ENCODE measurements at places on chromosomes 13 and 19.

DNA sequence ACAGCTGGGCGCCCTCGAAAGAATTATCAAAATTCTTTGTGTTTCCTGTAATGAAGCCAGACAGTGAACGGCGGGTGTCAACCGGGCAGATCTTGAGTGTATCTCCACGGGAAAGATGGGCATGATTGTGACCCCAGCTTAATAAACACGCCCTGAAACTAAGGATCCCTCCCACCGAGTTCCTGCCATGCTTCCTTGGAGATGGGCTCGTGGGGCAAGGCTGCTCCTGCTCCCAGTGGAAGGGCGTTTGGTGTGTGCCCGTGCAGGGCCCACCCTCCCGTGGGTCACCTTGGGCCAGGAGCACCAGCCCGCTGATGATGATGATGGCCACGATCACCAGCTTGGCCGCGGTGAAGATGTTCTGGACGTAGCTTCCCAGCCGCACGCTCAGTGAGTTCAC lies 7.4 kb downstream of the SLC7A9 start:
- DNase-seq: no peak

DNA sequence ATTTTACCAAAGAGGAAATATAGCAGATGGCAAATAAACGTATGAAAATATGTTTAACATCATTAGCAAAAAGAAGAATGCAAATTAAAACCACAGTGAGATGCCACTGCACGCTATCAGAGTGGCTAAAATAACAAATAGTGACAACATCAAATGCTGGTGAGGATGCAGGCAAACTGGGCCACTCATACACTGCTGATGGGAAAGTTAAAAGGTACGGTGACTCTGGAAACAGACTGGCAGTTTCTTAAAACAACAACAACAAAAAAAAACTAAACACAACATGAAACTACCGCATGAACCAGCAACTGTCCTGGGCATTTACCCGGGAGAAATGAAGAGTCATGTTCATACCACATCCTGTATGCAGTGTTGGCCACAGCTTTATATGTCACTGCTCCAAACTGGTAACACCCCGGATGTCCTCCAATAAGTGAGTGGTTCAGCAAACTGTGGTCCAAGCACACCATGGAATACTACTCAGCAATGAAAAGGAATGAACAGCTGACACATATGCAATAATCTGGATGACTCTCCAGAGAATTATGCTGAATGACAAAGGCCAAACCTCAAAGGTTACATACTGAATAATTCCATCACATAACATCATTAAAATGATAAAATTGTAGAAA lies 22.3 kb downstream of the EPS15L1 start:
- DNase-seq: peak; percentile 36

GRCh38 chr19:1238369-1239303 lies 831 bp upstream of the CBARP start:
- no peak for DNase-seq

- DNase-seq: no peak
Measured at GRCh38 chr13:113887700-113888201, 23.9 kb upstream of the GAS6 start.

GRCh38 chr13:27304099-27304498 lies 33.5 kb downstream of the RASL11A start:
- DNase-seq: no peak

DNA sequence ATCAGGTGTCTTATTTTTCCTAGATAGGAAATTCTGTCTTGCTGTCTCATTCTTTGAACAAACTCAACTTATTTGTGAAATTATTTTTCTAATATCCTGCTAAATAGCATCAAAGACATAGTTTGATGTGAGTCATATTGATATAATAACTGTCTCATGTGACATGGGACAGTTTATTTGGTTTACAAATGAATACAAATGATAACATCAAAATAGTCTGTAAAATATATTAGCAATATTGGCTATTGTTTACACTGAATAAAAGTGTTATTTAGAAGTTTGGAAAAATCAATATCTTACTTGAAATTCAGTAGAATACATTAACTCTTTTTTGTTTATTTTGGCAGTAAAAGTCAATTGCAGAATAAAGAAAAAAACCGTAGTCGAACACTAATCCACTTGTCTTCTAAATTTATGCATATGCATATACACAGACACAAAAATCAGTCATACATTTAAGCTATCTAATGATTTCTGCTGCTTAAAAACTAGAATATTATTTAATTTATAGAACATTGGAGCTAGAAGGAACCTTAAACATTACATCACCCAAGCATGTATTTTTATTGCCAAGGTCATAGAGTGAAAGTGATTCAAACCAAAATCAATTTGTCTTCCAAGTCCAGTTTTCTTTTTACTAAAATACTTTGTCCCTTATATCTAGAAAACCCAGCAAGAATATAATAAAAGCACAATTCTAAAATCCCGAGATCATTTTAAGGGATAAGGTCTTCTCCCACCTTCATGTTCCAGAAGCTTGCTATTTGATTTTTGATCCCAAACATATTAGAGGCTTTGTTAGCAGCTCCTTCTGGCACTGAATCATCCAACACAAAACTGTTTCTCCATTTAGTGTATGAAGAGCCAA lies 776.5 kb upstream of the SLITRK1 start:
- no peak for DNase-seq

DNA sequence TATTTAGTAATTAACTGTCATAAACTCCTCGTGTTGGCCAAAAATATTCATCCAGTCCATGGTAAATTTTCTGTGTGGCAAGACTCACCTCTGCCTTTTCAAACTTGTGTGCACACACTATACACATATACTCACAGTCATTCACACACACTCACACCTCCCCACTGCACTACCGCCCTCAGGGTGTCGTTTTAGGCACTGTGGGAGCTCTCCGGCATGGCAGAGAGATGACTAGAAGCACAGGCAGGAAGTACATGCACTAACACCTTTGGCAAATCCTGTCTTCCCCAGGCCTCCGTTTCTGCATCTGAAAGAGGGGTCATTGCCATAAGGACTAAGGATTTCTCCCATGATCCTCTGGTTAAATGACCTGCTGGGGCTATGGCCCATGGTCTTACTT lies 62.6 kb upstream of the FARP1 start:
- no peak for DNase-seq

DNA sequence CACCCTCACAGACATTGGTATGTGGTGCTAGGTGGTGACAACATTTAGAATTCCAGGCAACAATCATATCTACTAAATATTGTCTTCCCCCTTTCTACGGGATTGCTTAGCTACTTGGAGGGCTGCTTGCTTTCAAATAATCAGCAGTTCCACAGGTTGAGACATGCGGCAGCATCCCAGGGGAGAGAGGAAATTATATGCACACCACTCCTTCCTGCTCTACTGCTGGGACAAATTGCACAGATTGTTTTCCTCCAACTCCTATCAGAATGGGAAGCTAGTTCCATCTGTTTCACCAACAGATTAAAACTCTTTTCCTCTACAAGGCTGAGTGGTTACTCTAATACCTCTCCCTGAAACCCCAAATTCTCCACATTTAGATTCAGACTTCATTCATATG lies 275.4 kb downstream of the DNAJC15 start:
- no peak for DNase-seq

- DNase-seq: no peak
Measured at GRCh38 chr13:93744886-93745285, 518.3 kb downstream of the GPC6 start.

- no peak for DNase-seq
Measured at GRCh38 chr13:20814224-20814910, 40.6 kb upstream of the EEF1AKMT1 start.

DNA sequence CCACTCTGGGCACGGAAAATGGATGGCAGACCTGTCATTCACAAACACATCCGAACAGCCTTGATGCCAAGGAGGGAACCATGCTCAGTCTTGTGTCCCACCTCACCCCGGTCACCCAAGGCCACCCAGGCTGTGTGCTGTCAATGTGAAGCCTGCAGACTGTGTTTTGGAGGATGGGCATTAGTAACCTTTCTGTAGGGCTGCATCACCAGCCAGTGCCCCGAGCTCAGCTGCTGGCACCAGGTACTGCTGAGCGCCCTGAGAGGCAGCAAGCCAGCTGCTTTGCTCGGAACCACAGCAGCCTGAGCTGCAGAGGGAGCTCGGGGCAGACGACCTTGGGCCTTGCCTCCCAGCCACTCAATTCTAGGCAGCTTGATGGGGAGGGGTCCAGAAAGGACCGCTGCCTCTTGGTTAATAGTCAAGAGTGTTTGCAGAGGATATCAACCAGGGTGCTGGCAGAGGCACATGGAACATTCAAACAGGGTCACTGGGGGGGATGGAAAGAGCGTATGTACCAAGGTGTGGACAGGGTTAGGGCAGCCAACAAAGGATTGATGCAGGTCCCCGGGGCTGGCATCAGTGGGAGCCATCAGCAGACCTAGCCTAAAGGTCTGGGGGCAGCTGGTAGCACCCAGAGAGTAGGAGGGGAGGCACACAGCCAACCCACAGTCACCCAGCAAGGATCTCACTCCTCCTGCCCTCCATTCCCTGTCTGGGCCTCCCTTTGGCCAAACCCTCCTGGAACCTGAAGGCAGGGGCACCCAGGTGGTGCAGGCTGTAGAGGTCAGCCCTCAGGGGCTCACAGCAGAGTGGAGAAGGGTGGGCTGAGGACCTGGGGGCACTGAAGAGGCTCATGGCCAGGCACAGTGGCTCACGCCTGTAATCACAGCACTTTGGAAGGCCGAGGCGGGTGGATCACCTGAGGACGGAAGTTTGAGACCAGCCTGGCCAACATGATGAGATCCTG lies 8.1 kb downstream of the VSTM2B start:
- no peak for DNase-seq

DNA sequence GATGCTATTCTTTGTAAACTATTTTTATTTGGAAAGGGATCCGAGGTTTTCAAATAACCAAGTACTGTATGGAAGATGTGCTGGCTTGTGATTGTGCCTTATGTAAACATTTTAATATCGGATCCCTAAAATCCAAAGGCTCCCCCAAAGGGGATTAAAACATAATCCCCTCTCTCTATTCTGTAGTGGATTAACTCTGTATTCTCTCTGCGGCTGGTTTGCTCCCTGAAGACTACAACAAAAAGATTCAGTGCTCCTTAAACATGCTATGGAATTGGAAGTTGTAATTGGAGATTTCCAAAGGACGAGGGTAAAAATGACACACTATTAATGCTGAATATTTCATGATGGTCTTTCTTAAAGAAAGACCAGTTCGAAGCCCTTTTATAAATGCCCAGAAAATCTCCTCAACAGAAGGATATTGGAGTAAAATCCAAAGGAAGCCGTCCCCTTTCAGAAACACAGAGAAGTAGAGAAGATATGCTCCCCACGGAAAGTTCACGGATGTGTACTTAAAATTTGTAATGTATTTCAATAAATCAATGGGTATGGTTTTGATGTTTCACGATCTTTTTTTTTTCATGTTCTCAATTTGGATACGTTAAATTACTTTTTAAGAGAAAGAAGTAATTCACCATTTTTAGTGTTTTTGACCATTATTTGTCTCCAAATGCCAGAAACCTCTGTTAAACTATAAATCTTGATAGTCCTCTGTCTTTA lies 6.5 kb downstream of the MAB21L1 start:
- no peak for DNase-seq

DNA sequence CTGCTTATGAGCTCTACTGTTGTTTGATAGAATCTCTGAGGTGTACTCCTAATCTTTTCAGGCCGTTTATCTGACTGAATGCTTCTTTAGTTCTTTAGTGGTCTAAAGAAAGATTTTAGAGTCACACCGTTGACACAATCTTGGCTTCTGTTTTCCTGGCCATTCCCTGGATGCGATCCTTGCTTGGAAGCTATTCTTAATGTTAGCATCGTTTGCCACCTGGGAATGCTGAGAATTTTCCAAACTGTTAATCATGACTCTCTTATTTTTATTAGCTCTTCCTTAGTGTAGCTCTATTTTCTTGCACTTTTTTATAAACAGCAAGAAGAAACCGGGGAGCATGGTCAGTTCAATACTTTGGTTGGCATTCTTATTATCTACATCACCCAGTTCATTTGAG lies 281.0 kb upstream of the PCDH20 start:
- DNase-seq: no peak

Data from naive B cell (primary cell).